ENCODE measurements at places on chromosomes 2 and 18.

DNA sequence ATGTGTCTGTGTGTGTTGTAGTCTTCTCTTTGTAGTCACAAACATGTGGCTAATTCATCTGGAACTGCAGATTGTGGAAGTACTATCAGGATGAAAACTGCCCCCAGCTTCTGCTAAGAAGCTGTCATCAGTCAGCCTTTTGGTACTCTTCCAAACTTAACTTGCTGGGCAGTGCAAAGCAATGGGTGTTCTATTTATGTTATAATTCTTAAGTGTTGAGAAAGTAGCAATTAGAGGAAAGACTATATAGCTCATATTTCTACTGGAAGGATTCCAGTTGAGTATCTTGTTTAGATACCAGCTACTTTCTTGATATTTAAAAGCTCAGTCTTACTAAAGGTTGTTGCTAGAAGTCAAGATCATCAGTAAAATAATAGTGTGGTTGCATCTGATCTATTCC lies 52.1 kb downstream of the SLC38A11 start:
- DNase-seq: no peak

GRCh38 chr2:205845446-205845845 lies 163.1 kb downstream of the NRP2 start:
- DNase-seq: no peak

DNA sequence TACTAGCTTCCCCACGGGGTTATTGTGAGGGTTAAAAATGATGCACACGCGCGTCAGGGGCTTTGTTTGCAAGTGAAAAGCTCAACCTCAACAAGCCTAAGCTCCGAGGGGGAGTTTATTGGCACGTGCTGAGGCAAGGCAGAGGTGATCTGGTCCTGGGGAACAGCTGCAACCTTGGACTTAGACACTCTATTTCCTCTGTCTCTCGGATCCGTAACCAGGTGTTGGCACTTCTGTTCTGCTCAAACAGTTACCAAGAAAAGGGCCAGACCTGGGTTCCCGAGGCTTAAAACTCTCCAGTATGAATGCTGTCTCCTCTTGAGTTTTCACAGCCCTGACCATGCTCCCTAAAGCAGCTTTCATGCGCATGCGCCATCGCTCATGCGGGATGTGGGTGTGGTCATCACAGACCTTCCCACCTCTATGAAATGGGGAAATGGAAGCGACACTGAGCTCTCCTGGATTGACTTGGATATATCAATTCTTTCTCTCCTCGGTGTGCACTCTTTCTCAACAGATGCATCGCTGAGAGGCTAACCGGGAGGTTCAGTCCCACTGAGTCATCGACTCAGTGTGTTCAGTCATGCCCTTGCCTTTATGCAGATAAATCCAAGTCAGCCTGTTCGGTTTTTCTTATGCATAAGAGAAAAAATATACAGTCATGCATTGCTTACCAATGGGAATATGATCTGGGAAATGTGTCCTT lies 19.9 kb upstream of the RAB31 start:
- no peak for DNase-seq

- DNase-seq: no peak
Measured at GRCh38 chr18:74414953-74415515, 42.1 kb downstream of the DIPK1C start.

- no peak for DNase-seq
Measured at GRCh38 chr2:69911985-69912563, 2.8 kb upstream of the MXD1 start.

- no peak for DNase-seq
Measured at GRCh38 chr18:4551001-4551360, 95.9 kb upstream of the DLGAP1 start.

DNA sequence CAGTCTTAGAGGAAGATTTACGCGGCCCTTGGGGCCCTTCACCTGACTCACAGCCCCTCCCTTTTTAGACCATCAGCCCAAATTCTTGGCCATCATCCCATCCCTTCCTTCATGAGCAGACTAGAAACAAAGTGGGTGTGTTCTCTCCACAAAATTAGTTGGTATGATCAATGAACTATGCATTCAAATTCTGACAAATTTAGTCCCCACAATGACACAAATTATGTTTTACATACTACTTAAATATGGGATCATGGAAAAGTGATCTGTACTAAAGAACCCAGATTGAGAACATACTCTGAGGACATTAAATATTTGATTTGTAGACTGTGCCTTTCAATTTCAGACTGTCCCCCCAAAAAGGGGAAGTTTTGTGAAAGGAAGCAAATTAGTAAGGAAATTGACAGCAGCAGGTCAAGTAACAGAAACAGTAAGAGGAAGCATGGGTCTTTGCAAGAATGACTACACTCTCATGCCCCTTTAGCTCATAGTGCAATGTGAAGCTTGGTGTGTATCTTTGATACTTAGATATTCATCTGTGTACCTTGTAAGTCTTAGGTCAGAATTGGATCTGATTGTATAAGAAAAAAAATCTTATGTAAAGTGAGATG lies 2.2 kb upstream of the MAPRE2 start:
- DNase-seq: no peak

GRCh38 chr2:26314243-26314642 lies 31.7 kb upstream of the SELENOI start:
- no peak for DNase-seq

- DNase-seq: peak; percentile 59
Measured at GRCh38 chr2:142974288-142975024, 97.0 kb downstream of the KYNU start.

- no peak for DNase-seq
Measured at GRCh38 chr2:236038096-236038495, 130.1 kb downstream of the GBX2 start.

- DNase-seq: no peak
Measured at GRCh38 chr2:57448816-57449215, 597.8 kb upstream of the VRK2 start.

DNA sequence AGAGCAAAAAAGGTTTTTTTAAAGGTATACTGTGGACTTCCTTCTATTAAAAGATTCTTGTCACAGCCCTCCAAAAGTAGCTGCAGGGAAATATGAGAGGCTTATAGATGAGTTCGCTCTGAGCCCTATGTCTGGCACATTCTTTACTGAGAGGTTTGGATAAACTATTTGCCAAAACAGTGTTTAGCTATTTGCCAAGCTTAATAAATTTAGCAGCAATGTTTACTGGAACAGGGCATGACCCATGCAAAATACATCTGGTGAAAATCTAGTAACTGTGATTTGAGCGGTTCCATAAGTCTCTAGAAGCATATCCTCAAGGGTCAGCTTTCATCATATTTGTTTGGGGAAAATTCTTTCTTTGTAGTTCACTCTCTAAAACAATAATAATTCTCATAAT lies 1696.7 kb upstream of the PIK3C3 start:
- no peak for DNase-seq

- no peak for DNase-seq
Measured at GRCh38 chr2:169495310-169495928, 14.1 kb upstream of the KLHL41 start.

DNA sequence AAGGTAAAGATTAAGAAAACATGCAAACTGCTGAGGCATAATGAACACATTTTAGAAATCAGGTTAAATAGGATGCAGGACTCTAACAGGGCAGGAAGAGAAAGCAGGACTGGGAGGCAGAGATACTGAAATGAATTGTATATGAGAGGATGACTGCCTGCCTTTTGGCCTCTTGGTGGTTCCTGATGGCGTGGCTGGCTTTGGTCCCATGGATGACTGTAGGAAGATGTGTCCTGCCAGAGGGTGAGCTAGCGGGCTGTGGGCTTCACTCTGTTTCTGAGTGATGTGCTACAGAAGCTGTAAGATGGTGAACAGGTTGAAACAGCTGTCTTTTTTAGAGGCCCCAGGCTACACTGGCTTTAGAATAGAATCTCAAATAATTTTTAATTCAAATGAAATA lies 517.0 kb downstream of the SLC4A3 start:
- no peak for DNase-seq

DNA sequence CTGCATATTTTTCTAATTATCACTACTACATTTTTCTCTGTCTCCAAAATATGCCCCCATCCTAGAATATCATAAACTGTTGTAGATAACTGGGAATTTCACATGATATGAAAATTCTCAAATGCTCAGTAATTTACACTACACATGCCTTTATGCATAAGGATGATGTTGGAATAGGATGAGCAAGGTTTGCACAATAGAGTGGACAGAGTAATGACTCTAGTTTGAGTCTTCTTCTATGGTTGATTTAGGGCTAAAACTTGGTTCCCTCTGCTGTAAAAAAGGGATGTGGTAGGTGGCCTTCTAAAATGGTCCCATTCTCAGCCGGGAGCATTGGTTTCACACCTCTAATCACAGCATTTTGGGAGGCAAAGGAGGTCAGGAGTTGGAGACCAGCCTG lies 129.9 kb downstream of the BCL11A start:
- DNase-seq: no peak

- DNase-seq: no peak
Measured at GRCh38 chr2:165452327-165452726, 17.2 kb upstream of the CSRNP3 start.

DNA sequence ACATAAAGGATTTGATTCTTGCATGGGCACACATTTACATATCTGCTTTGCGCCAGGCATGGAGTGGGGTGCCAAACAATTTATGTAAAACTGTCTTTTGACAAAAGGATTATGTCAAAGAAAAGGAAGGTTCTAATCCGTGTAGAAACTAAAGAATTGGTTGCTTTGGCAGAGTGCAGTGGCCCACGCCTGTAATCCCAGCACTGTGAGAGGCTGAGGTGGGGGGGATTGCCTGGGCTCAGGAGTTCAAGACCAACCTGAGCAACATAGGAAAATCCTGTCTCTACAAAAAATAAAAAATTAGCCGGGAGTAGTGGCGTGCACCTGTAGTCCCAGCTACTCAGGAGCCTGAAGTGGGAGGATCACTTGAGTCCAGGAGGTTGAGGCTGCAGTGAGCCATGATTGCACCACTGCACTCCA lies 1.1 kb upstream of the MTERF4 start:
- DNase-seq: no peak

DNA sequence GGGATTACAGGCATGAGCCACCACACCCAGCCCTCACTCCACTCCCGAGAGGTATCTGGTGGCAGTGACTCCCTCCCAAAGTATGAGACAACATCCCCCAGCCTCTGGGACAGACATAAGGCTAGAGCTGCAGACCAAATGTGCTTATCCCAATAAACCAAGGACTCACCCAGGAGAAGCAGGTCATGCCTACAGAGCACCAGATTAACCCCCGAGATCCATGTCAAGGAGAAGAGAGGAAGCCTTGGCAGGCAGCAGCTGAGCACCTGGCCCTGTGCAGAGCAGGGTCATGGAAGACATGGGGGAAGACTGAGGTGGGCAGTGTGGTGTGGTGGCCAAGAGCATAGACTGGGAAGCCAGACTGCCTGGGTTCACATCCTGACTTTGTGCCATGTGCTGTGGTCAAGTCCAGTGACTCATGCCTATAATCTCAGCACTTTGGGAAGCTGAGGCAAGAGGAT lies 7.2 kb downstream of the RAB11FIP5 start:
- DNase-seq: no peak

DNA sequence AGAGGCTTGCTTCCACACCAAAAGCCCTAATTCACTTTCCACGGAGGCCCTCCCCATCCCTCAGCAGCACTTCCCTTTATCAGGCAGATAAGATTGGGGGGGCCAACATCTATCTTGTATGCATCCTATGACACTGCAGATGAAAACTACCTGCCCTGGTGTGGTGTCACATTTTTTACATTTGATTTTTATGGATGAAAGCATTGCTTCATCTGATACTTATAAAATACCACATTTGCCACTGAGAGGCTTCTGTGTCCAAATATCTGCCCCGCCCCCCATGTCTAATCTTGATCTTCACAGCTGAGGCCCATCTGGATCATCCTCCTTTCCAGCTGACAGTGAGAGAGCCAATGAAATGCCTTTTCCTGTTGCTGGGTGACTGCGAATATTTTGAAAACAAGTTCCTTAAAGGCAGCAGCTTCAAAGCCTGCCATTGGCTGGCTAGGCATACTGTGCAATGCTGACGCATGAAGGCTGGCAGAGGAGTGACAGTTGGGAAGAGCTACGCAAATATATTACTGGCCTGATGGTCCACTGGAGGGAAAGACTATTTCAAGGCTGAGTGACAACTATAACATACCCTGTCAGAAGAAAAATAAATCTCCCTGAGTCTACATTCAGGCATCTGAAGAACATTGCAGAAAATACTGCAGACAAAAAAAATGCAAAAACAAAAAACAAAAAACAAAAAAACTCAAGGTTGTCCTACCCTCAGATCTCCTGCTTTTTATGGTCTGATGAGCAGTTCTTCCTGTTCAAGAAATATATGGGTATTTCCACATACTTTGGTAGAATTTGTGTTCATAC lies 318.7 kb downstream of the PDE11A start:
- DNase-seq: peak; percentile 67

GRCh38 chr2:84375020-84375419 lies 84.1 kb downstream of the SUCLG1 start:
- no peak for DNase-seq

DNA sequence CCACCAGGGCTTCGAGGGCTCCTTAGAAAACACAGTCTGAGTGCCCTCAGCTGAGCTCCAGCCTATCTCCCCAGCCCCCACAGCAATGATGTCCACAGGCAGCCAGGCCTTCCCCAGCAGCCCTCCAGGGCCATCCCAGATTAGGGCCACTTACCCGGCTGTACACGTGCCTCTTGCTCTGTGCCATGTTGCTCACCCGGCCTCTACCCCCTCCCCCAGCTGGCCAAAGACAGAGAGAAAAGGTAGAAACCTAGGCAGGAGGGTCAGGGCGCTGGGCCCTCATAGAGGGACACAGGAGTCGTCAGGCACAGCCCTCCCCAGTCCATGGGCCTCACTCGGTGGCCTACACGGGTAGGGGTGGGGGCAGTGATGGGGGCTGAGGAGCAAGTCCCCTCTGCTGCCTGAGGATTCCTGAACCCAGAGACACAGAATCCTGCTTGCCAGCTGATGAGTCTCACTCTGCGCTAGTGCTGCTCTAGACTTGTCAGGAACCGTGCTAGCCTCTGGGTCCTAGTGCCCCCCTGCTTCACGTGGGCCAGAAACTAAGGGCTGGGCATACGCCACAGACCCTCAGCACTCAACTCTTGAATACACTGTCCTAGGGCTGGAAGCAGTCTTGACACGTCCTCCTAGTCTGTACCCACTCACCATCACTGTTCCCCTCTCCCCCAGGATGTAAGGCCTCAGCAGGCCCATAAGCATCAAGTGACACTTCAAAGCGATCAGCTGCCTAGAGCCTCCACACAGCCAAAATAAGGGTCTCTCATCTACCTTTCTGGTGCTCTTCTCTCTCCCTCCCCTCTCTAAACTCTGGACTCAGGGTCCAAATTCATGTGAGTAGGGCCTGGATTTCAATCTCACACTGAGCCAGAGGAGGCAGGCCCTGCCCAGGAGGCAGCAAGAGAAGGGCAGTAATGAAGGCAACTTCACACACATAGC lies at the start of gene DCTN1:
Gene DCTN1 (minus strand): TSS at position 461 of the 939 bp plus-strand sequence. CDS start 274 bp downstream, at position 187.
- no peak for DNase-seq

DNA sequence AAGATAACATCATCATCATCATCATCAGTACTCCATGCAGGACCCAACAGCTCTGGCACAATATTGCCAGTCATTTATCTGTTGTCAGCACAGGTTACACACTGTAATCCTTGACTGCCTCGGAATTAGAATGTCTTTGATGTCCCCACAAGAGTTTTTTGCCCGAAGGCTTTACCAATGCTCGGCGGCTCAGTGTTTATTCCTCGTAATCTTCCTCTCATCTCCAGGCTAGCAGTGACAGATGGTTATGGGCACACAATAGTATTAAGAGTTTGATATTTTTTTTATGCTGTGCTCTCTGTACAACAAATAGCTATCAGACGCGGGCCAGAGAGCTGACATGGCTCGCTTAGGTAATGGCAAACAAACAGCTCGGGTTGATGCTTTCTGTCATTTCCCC lies 515.2 kb downstream of the ZEB2 start:
- DNase-seq: no peak

- no peak for DNase-seq
Measured at GRCh38 chr18:44954257-44954656, 273.6 kb downstream of the SETBP1 start.

GRCh38 chr2:244547-244946 lies 19.3 kb downstream of the SH3YL1 start:
- no peak for DNase-seq

All from LNCaP clone FGC (cell line).